DMS 273 treated with DMSO at 0.1 percent for 48 hours (cell line): ENCODE measurements at places on chromosomes 7 and 10.

DNA sequence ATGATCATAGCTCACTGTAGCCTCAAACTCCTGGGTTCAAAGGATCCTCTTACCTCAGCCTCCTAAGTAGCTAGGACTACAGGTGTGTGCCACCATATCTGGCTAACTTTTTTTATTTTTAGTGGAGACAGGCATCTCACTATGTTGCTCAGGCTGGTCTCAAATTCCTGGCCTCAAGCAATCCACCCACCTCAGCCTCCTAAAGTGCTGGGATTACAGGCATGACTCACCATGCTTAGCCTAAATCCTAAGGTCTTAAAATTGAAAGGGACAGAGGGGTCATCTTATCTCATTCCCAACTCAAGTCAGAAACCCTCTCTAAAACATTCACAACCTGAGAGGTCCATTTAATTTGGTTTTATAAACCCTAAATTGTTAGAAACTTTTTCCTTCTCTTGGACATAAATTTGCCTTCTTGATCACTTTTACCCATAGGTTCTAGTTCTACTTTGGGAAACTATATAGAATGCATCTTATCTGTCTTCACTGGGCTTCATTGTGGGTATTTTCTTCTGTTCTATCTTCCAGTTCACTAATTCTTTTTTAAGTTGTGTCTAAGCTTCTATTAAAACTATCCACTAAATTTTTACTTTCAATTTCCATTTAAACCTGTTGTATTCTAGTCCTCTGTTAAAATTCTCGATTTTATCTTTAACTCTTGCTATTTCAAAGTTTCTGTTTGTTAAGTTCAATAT, 183.4 kb upstream of the KAT6B start:
- no peak for DNase-seq

GRCh38 chr10:124509880-124510632, 48.4 kb downstream of the LHPP start:
- DNase-seq: no peak

GRCh38 chr10:10482613-10483012, 535.1 kb upstream of the CELF2 start:
- DNase-seq: no peak

- no peak for DNase-seq
These were observed 682.8 kb upstream of the NRP1 start for GRCh38 chr10:34017281-34017680.

DNA sequence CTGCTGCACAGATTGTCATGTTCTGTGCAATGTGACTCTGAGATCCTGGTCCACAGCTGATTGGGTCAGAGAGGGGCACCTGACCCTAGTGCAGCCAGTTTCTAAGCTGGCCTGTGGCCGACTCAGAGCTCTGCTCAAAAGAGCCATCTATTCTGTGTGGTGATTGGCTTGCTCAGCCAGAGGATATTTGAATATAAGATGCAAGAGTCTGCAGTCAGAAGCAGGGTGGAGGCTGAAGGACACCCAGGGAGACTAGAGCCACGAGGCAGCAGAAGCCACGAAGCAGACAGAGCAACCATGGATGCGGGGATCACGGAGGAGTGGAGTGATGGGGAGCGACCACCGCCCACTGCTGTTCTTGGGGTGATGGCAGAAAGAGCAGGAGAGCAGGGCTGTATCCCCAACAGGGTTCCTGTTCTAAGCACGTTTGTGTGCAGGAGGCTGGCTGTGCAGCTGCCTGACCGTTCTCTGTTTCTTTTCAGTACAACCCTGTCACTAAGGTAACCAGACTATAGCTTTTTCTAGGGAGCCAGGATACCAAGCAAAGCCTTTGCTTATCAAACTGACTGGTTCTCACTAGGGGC, 19.5 kb upstream of the RHEB start:
- DNase-seq: no peak

GRCh38 chr10:44628921-44629320, 244.0 kb upstream of the CXCL12 start:
- DNase-seq: no peak

DNA sequence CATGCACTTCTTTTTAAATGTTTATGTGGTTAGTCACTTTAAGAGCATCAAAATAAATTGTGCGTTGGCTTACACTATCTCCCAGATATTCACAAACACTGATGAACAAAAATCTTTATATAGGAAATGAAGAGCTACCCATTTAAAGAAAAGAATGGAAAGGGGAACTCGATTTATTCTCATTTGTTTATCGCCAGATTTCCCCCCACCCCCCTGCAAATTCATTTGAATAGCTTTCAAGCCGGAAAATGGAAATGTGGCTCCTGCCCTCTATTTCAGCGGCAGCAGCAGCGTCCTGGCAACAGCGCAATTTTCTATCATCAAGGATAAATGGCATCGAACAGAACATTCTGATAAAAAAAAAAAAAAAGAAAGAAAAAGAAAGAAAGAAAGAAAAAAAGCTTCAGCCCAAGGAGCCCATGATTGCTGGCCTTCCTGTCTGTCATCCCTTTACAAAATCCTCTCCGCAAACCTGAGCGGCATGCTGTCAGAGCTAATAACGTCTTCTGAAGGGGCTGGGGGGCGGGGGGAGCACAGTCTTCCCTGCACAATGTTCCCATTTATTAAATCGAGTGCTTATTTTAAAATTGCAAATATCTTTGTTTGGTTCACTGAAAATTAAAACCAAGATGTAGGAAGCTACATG, 13.7 kb upstream of the DLX6 start:
- no peak for DNase-seq

- DNase-seq: no peak
These were observed 16.0 kb downstream of the AFAP1L2 start for GRCh38 chr10:114388275-114388674.

GRCh38 chr10:11162828-11163599, 145.3 kb downstream of the CELF2 start:
- DNase-seq: no peak

DNA sequence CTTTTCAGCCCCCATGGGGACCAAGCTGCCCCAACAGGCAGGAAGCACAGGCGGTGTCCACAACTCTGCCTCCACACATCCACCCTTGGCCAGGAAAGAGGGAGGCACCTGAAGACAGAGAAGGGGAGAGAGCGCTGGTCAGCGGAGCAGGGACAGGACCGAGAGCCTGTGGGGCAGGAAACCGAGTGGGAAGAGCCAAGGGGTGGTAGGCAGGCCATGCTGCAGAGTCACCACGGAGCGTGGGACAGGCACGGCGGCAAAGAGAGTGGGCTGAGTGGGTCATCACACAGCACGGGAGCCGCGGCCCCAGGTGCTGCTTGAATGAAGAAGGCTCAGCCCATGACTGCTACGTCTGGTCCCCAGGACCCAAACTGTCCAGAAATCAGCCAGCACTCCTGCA, 109.8 kb downstream of the PTPRN2 start:
- DNase-seq: no peak

DNA sequence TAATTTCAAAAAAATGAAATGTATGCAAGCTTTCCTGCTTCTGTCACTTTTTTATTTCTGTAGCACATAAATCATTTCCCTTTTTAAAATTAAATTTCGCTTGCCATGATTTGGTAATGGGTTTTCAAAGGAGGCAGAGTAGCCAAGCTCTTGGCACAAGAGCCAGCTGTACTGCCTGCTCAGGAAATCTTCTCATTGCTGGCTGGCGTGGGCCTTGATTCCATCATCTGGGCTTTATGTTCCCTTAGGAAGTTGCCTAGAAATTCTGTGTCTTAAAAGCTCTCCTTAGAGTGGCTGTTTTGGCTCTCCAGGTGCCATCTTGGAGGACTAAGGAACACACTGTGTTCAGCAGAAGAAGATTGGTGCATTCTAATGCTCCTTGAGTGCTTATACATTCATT, 107.4 kb downstream of the ARID5B start:
- no peak for DNase-seq

DNA sequence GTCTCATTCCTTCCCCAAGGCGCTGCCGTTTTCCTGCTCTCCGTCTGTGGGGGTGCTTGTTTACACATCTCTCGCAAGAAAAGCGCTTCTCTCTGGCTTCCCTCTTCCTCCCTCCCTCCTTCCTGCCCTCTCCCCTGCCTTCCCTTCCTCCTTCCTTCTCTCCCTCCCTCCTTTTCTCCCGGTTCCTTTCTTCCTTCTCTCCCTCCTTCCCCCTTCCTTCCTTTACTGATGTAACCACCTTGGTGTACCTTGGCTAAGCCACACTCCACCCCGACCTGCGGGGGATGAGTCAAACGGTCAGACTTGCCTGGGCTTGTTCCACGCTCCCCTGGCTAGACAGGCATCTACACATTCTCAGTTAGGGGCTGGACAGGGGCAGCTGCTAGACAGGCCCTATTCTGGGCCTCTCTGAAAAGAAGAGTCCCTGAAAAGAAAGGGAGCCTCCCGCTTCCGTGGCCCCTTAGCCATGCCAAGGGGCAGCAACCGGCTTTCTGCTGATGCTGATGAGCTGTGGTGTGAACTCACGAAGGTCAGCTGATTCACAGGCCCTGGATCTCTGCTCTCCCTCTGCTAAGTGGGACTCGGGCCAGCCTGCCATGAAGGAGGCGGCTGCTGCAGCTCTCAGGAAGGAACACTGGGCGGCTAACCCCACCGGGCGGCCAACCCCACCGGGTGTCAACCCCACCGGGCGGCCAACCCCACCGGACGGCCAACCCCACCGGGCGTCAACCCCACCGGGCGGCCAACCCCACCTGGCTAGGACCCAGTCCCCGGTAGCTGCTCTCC, 216.8 kb downstream of the TCERG1L start:
- DNase-seq: no peak

GRCh38 chr7:37703361-37703760, 19.8 kb downstream of the GPR141 start:
- DNase-seq: no peak

- peak; percentile 25 for DNase-seq
These were observed at the start of gene SLC29A3 for GRCh38 chr10:71319042-71319799. TSS of gene SLC29A3 (plus strand) at chr10:71319259. CDS start at chr10:71319310, 51 bp downstream.

GRCh38 chr7:138979226-138979979, 1.8 kb downstream of the KIAA1549 start:
- peak; percentile 40 for DNase-seq

- DNase-seq: no peak
These were observed 148.1 kb upstream of the CELF2 start for GRCh38 chr10:10869592-10869991.

DNA sequence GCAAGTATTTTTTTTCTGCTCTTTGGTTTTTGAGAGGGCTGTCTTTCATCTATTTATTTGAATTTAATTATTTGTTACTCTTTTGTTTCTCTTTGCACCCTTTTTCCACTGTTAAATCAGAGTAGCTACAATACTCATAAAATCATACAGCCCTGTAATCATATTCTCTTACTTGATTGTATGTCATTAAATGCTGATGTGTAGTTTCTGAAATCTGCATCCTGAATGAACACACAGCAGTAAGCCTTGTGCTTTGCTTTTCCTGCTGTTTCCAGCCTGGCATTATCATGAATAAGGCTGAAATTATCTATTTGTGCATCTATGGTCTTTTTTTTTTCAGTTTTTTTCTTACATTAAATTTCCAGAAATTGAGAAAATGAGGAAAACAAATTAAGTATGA, 4.1 kb downstream of the LRRC18 start:
- DNase-seq: no peak

DNA sequence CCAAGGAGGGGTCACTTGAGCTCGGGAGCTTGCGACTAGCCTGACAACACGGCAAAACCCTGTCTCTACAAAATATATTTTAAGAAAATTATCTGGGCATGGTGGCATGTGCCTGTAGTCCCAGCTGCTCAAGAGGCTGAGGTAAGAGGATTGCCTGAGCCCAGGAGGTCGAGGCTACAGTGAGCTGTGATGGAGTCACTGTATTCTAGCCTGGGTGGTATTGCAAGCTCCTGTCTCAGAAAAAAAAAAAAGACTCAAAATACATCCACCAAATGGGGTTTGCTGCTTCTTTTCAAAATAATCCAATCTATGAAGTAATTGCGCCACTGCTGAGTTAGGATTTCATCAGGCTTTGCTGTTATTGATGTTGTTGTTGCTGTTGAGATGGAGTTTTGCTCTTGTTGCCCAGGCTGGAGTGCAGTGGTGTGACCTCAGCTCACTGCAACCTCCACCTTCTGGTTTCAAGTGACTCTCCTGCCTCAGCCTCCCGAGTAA, 11.1 kb upstream of the VIM start:
- DNase-seq: no peak

GRCh38 chr7:7219216-7219615, 36.9 kb downstream of the C1GALT1 start:
- no peak for DNase-seq

- no peak for DNase-seq
These were observed 19.4 kb upstream of the FRAT2 start for GRCh38 chr10:97353945-97354344.

GRCh38 chr10:85318809-85319807, 990.7 kb downstream of the CCSER2 start:
- DNase-seq: no peak

DNA sequence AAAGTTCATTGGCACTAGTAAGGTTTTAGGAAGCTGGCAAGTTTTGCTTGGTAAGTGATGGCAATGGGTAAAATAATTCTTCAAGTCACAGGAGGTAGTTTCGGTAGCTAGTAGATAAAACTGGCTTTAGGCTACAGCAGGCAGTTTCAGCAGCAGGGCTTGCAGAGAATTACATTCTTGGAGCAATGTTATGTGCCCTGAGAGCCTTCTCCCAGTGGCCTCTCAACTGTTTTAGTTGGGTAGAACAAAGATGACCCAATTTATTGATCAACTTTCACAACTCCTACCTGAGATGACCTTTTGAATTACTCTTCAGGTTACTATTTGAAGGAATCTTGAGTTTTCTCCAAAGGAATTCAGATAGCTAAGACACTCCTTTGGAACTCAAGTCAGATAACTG, 16.4 kb upstream of the NFE2L3 start:
- no peak for DNase-seq

GRCh38 chr10:77671594-77672252, 34.1 kb upstream of the KCNMA1 start:
- no peak for DNase-seq

- no peak for DNase-seq
These were observed 48.1 kb downstream of the PDLIM1 start for GRCh38 chr10:95242581-95243317.

- no peak for DNase-seq
These were observed 30.2 kb upstream of the EZH2 start for GRCh38 chr7:148914208-148914777.

DNA sequence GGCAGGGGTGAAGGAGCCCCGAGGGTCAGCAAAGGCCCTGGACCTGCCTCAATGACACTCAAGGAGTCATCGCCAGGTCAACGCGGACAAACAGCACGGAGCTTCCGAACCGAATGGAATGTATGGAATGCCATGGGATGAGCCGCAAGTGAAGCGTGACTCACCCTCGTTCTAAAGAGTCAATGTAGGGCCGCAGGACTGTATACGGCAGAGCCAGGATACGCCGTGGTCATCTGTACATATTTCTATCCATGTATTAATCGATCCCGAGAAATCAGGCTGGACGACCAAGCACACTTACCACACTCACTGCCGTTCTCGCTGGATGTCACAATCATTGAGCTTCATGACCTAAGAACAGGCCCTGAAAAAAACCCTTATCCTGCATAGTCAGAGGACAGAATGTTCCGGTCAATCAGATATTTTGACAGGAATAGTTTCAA, 4.3 kb downstream of the SNX8 start:
- DNase-seq: no peak

GRCh38 chr10:69716711-69717560, 84.8 kb upstream of the COL13A1 start:
- no peak for DNase-seq

DNA sequence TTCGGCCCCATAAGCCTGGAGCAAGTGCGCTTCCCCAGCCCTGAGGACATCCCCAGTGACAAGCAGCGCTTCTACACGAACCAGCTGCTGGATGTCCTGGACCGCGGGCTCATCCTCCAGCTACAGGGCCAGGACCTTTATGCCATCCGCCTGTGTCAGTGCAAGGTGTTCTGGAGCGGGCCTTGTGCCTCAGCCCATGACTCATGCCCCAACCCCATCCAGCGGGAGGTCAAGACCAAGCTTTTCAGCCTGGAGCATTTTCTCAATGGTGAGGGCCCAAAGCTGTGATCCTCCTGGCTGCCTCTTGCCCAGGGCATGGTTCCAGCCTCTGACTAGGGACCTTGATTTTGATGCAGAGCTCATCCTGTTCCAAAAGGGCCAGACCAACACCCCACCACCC, 10.1 kb downstream of the IRF5 start:
- no peak for DNase-seq
